ENCODE measurements at places on chromosomes 1 and 21.

GRCh38 chr1:64836802-64837201 is 91.9 kb downstream of the RAVER2 start:
- no peak for DNase-seq

DNA sequence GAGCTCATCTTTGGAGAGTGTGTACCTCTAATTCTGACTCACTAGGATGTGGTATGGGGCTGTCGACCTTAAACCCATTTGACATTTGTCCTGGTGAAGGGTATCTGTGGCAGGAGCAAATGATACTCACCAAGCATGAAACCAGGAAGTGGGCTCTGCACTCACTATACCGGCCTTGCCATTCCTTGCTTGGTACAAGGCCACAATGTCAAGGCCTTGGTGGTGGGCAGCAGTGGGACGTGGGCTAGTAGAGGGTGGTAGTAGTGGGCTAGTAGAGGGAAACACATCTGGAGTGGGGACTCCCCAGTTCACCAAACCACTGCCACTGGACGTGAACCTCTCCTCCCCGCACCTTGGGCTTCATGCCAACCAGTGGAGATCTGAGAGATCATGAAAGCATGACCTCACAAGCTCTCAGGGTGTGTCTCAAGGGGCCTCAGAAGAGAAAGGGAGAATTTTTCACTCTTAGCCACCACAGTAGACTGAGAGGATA is 11.5 kb downstream of the TNFSF4 start:
- no peak for DNase-seq

DNA sequence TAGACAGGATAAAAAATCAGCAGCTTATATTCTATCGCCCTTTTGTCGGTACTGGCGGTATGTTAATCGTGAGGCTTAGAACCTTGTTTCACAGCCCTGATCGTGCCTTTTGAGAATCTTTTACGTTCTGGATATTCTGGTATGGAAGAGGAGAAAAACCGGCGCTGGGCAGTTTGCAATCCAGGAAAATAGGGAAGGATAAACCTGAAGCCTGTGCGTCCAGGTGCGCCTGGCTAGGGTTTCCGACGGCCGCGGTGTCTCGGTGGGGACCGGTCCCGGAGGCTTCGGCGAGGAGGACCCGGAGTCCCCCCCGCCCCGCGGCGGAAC is 258 bp upstream of the SYPL2 start:
- no peak for DNase-seq

DNA sequence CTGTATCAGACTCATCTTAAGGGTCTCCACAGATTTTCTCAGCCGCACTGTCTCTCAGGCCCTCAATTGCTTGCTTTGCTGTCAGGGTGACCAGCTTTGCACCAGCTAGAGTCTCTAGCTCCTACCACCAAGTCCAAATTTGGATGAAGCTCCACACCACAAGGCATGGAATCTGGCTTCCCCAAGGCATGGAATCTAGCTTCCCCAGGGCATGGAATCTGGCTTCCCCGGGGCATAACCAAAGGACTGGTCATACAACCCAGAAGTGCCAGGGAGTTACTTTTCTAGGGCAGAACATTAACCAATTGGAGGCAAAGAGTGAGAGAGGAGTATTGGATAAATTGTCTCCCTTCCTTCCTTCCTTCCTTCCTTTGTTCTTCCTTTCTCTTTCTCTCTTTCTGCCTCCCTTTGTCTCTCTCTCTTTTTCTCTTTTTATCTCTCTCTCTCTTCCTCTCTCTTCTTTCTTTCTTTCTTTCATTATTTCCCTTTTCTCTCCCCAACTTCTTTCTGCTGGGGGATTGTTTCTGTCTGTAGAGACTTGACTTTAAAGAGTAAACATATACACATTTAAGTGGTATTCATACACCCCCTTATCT is 76.9 kb upstream of the HAO2 start:
- DNase-seq: no peak
